Motor neuron (in vitro differentiated cells): ENCODE measurements at places on chromosomes 16 and 17.
A peak's percentile ranks its signal among the peaks of the same experiment; 100 is the strongest.

- ATAC-seq = no peak
These were observed 15.1 kb downstream of the NDE1 start for GRCh38 chr16:15665107-15665506.

DNA sequence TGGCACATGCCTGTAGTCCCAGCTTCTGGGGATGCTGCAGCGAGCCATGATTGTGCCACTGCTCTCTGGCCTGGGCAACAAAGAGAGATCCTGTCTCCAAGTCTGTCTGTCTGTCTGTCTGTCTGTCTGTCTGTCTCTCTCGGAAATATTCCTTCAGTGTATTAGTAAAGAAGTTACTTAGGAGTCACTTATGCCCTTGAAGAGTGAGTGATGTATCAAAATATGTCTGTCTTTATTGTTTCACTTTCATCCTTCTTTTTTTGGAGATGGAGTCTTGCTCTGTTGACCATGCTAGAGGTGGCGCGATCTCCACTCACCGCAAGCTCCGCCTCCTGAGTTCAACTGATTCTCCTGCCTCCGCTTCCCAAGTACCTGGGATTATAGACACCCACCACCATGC, 410.5 kb downstream of the WWOX start:
- ATAC-seq = no peak

DNA sequence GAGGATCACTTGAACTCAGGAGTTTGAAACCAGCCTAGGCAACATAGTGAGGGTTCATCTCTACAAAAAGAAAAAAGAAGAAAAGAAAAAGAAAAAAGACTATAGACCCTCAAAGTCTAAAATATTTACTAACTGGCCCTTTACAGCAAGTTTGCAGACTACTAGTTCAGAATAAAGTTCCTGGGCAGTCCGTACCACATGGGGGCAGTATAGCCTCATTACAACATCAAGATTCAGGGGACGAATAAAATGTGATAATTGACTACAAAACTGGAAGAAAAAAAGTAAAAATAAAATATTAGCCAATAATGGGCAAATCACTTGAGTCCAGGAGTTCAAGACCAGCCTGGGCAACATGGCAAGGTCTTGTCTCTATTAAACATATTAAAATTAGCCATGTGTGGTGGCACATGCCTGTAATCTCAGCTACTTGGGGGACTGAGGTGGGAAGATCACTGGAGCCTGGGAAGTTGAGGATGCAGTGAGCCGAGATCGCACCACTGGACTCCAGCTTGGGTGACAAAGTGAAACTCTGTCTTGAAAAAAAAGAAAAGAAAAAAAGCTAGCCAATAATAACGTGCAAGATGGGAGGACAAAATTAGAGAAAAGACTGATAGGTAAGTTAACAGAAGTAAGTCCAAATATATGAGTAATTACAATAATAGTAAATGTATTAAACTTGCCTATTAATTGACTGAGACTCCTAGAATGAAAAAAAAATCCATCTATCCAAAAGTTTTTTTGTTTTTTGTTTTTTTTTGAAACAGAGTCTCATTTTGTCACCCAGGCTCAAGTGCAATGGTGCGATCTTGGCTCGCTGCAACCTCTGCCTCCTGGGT, 129.4 kb upstream of the SEC14L1 start:
- peak; percentile 65 for ATAC-seq

DNA sequence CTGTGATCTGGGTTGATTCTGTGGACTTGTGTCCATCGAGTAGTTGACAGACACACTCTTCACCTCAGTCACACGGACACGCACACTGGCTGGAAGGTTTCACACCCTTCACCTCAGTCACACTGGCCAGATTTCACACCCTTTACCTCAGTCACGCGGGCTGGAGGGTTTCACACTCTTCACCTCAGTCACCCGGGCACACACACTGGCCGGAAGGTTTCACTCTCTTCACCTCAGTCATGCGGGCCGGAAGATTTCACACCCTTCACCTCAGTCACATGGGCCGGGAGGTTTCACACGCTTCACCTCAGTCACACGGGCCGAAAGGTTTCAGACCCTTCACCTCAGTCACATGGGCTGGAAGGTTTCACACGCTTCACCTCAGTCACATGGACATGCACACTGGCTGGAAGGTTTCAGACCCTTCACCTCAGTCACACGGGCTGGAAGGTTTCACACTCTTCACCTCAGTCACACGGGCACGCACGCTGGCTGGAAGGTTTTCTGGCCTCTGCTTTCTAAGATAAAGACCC, 96.2 kb downstream of the PGS1 start:
- ATAC-seq = no peak
